NCI-H1417 treated with DMSO at 0.1 percent for 48 hours (cell line): ENCODE measurements at places on chromosomes 3 and 15.
A peak's percentile ranks its signal among the peaks of the same experiment; 100 is the strongest.

DNA sequence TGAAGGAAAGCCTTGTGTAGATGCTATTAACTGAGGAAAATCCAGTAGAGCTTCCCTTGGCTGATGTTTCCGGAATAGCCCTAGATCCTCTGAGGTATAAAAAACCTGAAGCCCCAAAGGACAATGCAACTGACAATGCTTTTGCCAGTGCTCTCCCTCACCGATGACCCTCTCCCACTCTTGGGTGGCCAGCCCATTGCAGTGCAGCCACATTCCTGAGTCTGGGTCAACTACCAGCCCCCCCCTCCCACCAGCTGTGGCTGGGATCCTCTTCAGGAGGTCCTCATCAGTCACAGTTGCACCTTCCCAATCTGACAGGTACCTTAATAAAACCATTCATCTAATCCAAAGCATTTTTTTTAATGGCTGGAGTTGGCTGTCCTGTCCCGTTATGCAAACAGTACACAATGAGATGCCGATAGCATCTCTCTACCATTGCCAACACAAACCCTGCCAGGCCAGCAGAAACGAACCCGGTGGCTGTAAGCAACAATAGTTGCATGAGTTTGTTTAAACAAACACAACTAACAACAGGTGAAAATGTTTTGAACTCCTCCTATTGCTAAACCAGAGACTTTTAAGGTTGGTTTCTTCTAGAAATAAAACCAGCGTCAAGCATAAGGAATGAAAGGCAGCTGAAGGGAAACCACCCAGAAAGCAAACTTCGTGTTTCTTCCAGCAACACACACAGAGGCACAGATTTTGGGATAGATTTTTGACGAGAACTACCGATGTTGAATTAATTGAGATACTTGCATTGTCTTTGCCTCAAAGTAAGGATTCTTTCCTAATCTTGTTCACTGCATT is 128.3 kb upstream of the ARHGEF3 start:
- DNase-seq: no peak

- DNase-seq: no peak
Measured at GRCh38 chr15:61994216-61994615, 66.0 kb downstream of the VPS13C start.

DNA sequence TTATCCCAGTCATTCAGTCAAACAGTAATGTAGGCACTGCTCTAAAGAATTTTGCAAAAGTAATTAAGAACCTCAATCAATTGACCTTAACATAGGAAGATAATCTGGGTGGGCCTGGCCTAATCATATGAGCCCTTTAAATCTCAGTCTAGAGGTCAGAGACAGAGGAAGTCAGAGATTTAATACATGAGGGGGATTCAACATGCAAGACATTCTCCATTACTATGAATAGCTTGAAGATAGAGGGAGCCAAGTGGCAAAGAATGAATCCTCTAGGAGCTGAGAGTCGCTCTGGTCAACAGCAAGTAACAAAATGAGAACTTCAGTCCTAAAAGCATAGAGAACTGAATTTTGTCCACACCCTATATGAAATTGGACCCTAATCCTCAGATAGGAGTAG is 39.0 kb upstream of the MBNL1 start:
- no peak for DNase-seq

DNA sequence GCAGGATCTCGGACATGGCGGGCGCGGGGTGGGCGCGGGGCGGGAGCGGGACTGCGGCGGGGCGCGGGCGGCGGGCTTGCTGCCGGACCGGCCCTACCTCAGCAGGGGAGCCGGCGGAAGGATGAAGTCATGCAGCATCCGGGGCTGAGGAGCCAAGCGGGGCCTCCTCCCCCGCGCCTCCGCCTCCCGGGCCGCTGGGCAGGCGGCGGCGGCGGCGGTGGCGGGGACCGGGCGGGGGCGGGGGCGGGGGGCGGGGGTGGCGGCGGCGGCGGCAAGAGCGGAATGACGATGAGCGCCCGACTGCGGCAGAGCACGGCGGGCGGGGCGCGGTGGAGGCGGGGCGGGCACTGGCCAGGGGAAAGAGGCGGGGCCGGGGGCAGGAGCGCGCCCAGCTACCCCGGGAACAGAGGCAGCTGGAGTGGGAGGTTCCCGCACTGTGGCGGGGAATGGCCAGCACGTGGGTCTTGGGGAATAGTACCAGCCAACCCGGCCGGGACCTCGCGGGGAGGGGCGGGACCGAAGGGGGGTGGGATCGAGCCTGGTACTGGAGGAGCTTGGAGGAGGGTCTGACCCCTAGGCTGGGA is at the start of gene CAMK2N2:
CAMK2N2 (minus strand) TSS at position 284 of the 584 bp plus-strand sequence; CDS start at position 16, 268 bp downstream.
- DNase-seq: peak; percentile 81

DNA sequence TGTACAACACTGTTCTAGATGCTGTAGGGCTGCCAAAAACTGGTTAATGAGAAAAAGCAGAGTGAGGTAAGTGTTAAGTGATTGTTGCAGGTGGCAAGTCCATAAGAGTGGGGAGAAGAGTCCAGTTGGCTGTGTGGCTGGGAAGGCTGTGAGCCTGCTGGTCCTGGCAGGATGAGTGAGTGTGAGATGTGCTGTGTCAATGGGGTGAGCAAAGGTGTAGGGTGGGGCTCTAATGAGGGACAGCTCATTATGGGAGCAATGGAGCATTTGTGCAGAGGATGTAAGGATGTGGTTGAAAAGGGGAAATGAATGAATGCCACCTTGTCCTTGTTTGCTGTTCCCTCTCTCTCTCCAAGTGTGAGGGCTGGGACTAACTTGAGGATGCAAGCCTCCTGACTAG is 145.3 kb upstream of the ROPN1 start:
- DNase-seq: no peak

- no peak for DNase-seq
Measured at GRCh38 chr15:51484781-51485180, 137.8 kb downstream of the DMXL2 start.

DNA sequence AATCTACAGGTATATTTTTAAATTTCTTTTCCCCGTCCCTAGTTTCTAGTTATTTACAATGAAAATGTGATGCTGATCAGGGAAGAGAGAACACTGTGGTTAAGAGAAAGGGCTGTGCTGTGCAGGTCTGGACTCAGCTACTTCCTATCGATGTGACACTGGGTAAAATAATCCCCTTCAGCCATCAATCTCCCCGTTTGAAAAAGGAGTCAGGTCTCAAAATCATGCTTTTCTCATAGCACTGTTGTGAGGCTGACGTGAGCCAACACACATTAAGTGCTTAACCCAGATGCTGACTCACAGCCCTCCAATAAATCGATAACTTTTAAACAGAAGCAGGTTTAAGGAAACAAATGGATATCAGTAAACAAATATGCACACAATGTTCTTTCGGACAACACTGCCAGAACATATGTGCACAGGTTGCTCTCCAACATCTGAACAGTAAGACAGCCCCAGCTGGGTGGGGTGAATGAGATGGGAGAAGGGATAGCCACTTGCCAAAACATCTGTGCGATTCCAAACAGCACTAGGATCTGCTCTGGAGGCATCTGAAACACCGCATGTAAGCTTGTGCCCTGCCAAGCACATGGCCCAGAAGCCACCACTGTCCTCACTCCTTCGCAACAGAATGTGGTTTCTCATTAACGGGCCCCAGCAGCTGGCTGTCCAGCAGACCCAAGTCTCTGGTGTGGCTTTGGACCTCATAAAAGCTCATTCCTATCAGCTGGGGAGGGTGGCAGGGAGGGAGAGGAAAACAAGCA is 143.2 kb upstream of the PRICKLE2 start:
- no peak for DNase-seq

- DNase-seq: no peak
Measured at GRCh38 chr3:23700616-23701015, 105.1 kb upstream of the UBE2E1 start.

- peak; percentile 20 for DNase-seq
Measured at GRCh38 chr15:64430000-64430735, 30.2 kb upstream of the ZNF609 start.

DNA sequence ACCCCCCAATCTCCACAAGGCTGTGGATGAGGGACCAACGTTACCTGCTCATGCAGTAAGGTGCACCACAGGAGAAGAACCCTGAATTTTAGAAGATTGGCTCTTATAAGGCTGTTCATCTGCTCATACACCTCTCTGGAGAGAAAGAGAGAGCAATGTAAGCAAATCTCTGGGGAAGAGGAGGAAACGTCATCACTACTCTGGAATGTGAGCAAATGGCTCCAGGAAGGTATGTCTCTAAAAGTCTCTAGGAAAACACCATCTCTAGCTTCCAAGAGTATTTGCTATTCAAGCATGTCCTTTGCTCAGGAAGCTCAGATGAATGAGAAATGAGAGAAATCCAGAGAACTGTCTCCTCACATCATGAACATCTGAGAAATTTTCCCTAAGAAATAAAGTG is 235.4 kb downstream of the TBL1XR1 start:
- DNase-seq: no peak

DNA sequence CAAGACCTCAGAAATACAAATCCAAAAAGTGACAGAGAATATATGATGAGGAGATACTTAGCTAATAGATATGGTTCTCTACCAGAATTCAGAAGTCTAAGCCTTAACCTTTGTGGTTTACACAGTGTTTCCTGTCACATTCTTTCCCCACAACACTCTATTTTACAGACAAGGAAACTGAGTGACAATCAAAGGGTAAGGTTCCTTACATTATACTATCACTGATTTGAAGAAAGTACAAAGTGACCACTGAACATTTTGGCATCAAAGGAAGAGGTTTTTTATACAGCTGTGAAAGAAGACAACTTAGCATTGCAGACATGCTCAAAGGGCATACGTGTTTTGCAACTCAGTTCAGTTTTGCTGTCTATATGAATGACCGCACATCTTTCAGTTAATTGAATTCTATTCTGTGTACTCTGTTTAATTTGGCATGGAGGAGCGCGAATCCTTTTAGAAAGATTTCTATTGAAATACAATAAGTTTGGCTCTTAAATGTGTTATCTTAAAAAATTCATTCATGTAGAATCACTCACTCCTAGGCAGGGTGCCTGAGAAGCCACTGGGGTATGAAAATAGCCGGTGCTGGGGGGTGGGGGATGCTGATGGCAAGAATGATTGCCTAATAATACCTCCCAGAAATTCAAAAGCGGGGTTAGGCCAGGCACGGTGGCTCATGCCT is 66.5 kb upstream of the SKOR1 start:
- no peak for DNase-seq

- no peak for DNase-seq
Measured at GRCh38 chr3:71987828-71988227, 202.9 kb upstream of the PROK2 start.

DNA sequence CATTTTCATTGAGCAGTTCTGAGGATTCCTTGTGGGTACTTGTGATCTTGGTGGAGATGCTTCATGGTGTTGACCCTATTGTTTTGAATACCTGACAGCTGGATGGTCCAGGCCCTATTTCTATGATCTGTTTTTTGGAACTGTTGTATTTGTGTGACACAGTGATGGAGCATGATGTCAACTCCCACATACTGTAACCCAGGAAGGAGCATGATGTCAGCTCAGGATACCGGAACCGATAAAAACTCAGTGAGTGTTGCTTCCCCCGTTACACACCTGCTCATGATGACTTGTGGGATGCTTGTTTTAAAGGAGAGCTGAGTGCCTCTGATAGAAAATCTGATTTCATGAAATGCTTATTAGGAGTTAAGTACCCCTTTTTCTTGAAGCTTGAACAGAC is 45.1 kb downstream of the ZBTB38 start:
- DNase-seq: no peak

DNA sequence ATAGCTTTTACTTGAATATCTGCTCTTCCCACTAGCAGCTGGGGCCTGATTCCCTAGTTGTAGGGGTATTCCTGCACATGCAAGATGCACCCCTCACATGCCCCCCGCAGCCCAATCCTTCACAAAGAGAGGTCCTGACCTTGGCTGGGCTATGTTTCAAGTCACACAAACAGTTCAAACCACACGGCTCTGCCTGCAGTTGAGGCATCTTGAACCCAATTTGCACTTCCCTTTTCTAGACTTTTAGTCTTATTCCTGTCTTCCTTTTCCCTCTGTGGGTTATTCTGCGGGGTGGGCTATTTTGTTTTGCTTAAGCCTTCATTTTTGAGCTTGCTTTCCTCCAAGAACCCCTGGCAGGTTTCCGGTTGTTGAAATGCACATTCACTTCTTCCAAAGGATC is 13.3 kb upstream of the CCR1 start:
- DNase-seq: no peak

DNA sequence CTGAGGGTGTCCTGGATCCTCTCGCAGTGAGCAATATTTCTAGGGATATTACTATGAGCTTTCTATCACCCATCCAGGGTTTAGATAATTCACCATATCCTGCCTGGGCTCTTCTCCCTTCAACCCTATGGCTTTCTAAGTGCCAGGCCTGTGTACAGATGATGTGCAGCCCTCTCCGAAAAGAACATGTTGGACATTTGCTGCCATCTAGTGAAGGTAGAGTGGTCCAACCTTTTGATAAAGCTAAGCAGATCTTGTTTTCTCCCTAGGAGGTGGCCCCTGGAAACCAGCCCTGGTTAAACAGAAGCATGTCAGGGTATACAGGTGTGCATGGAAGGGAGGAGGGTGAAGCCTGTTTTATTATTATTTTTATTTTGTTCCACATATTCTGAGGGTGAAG is 27.9 kb upstream of the SCN10A start:
- peak; percentile 1 for DNase-seq

- no peak for DNase-seq
Measured at GRCh38 chr3:29609328-29609811, 328.5 kb downstream of the RBMS3 start.

- no peak for DNase-seq
Measured at GRCh38 chr15:68080334-68080733, 26.2 kb downstream of the PIAS1 start.

- no peak for DNase-seq
Measured at GRCh38 chr15:78372880-78373279, 32.7 kb downstream of the CRABP1 start.

DNA sequence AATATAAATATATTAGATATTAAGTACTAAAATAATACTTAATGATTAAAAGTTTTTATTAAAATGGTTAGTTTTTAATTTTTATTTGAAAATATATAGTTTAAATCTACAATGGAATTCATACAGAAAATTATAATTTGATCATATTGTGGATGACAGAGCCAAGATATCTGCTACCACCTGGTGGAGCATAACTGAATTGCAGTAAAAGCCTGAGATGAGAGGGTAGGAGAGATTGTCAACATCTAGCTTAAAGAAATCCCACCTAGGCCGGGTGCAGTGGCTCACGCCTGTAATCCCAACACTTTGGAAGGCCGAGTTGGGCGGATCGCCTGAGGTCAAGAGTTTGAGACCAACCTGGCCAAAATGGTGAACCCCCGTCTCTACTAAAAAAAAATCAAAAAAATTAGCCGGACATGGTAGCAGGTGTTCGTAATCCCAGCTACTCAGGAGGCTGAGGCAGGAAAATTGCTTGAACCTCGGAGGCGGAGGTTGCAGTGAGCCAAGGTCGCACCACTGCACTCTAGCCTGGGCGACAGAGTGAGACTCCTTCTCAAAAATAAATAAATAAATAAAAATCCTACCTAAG is 25.1 kb upstream of the CSTA start:
- no peak for DNase-seq
